Suppressor macrophage treated with lipopolysaccharide for 1 hour (primary cell): ENCODE measurements at places on chromosomes 2 and 18.

DNA sequence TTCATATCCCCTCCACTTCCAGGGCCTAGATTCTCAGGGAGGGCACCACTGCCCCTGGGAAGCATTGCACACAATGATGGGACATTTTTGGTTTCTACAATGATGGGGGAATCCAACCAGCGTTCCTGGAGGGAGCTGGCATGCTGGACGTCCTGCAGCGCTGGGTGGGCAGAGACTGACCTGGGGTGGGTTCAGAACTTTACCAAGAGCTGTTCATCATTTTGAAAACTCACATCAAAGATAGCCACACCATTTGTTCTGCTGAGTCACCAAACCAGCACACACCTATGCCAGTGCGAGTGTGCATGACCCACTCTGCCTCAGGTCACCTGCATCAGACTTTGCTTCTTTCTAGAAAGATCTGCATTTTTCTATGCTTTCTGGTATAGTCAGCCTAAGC, 14.1 kb upstream of the ARMC9 start:
- no peak for DNase-seq

- no peak for DNase-seq
These were observed 1.8 kb downstream of the TLK1 start for GRCh38 chr2:171158790-171159371.

- DNase-seq = no peak
These were observed 14.4 kb downstream of the MTHFD2 start for GRCh38 chr2:74212702-74213410.

DNA sequence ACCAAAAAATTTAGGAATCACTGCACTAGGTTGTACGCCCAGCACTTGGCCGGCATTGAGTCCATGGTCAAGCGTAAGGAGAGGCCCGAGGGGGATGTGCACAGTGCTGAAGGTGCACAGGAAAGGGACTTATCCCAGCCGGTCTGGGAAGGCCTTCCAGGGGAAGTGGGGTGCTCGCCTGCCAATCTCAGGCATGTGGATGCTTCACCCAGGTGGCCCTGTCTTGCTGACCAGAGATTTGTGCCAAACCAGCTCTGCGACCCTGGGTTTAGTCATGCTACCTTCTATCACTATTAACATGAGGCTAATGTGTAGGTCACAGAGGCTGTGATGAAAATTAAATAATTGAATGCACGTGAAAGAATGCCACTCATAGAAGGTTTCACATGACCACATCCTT, 1.7 kb upstream of the ITM2C start:
- DNase-seq = no peak

DNA sequence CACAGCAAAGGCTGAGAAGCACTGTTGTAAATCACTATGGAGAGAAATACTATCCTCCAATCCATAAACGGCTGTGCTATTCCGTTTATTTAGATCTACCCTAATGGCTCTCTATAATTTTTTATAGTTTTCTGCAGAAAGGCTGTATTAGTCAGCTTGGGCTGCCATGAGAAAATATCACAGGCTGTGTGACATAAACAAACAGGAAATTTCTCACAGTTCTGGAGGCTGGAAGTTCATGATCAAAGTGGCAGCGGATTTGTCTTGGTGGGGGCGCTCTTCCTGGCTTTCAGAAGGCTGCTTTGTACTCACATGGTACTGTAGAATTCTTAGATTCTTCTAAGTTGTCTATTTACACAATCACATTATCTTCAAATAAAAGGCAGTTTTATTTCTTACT, 44.1 kb downstream of the C1D start:
- DNase-seq = no peak

DNA sequence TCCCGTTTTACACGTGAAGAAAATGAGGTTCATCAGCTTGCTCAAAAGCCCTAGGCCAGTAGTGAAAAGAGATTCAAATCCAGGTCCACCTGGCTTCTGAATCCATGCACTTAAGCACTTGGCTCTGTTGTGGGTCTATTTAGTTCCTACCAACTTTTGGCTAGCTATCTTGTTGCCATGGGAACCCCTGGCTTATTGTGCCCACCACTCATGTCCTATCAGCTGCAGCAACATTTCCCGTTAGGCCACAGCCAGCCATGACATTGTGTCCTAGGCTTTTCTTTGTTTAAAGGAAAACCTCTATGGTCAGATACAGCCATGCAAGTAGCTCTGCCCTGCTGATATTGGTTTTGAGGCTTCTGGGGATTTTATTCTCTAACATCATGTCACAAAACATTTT, 49.8 kb downstream of the PLEK start:
- no peak for DNase-seq

GRCh38 chr2:233168445-233168844, 83.0 kb upstream of the ATG16L1 start:
- DNase-seq = no peak

- DNase-seq = no peak
These were observed 19.9 kb downstream of the THSD7B start for GRCh38 chr2:136785215-136785614.

DNA sequence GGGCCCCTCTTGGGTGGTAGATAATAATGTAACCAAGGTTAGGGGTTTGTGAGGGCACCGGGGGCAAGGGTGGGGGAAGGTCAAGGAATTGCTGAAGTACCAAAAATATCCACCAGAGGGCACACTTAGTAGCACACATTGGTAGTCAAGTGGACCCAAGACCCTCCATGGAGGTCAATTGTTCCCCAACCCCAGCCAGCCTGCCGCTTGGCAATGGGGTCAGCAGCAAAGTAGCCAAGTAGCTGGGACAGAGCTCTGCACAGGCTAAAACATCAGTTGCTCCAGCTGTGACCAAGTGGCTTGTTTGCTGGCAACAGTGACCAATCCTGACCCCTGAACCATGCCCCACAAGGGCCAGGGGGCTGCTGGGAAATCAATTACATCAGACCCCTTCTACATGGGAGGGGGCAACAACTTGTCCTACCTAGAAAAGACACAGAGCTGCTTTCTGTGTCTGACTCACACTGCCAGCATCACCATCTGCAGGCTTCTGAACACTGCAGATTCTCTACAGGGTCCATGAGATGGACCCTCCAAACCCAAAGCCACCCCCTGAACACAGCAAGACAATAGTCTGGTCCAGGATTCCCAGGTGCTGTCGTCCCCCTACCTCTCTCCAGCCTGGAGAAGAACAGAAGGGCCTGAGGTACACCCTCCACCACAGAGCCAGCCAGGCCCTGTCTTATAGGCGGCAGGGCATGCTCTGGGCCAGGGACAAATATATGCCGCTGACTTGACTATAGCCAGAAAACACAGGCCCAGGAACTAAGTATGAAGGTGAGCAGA, 76.0 kb downstream of the EMX1 start:
- peak; percentile 61 for DNase-seq

DNA sequence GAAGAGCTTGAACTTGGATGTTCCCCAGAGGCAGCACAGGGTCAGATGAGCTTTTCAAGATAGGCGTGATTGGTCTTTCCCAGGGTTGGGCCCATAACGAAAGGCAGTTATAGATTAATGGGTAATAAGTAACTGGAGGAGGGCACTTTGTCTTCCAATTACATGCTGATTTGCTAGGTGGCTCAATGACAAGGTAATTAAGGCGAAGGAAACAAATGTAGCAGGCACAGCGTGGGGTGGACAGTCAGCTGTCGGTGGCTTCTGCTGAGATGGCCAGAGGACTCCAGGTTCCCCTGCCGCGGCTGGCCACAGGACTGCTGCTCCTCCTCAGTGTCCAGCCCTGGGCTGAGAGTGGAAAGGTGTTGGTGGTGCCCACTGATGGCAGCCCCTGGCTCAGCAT, at the start of gene UGT1A4:
TSS of gene UGT1A4 (plus strand) at position 185 of the 400 bp plus-strand sequence. CDS start at position 270, 85 bp downstream.
- no peak for DNase-seq

- DNase-seq = peak; percentile 89
These were observed 795 bp downstream of the METTL21A start for GRCh38 chr2:207624185-207625013.

DNA sequence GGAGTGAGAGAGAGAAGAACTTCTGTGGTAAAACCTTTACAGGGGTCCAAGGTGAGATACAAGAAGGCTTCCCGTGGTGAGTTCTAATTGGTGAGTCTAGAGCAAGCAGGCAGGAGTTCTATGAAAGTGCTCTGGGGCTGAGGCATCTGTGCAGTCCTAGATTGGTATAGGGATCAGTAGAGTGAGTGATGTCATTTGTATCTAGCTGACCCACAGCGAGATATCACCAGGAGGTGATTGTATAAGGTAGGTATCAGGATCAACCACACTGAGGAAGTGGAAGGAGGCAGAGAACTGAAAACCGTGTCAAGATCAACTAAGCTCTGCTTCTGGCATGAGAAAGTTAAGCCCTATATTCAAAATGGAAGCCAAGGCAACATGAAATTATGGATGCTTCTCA, 1648.9 kb upstream of the TMEFF2 start:
- no peak for DNase-seq

DNA sequence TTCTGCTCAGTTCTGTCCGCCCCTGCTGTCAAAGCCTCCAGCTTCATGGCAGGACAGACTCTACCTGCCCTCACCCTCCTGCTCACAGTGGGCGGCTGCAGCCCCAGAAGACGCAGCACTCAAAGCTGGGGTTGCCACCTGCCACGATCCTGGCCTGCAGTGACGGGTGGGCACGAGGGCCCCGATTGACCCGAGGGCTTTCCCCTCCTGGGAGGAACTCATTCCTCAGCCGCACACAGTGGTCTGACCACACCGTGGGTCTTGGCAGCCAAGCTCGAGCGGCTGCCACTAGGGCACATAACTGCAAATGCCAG, 47.1 kb downstream of the HS6ST1 start:
- no peak for DNase-seq

- DNase-seq = no peak
These were observed 86.5 kb downstream of the CDCA7 start for GRCh38 chr2:173441222-173441621.

DNA sequence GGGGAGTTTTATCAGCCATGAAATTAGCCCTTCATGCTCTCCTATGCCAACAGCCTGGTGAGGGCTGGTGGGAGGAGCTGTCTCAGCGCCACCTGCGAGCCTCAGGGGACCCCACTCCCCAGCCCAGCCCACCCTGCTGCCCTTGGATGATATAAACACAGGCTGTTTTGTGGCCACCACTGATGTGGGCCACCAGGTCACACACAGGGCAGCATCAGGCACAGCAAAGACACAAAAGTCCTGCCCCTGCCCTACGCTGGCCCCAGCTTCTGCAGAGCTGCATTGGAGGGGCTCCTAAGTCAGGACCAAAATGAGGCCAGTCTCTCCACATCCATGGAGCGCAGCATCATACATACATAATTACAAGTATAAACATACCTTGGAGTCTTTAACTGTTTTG, 110.6 kb upstream of the TEX51 start:
- DNase-seq = no peak

GRCh38 chr2:22981785-22982184, 403.2 kb upstream of the KLHL29 start:
- DNase-seq = no peak

DNA sequence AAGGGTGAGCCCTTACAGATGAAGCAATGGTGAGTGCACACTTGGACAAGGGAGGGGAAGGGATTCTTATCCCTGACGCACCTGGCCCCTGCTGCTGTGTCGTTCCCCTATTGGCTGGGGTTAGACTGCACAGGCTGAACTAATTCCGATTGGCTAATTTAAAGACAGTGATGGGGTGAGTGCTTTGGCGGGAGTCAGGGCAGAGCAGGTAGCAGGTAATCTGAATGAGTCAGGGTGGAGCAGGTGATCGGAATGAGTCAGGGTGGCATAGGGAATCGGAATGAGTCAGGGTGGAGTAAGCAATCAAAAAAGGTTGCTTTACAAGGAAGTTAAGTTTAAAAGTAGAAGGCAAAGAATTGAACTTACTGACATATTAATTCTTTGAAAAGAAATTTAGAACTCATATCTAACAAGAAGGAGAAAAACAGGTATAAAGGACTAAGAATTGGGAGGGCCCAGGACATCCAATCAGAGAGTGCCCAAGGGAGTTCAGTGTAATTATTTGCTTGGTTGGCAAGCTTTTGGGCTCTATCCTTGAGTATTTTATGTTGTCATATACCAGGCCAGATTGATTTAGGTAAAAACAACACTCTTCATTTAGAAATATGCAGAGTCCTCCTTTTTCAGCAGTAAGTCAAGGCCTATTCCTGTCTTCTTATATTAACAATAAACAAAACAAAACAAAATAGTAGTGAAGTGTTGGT, 52.3 kb upstream of the RALBP1 start:
- no peak for DNase-seq

GRCh38 chr2:99451280-99451679, 38.5 kb downstream of the REV1 start:
- DNase-seq = no peak

DNA sequence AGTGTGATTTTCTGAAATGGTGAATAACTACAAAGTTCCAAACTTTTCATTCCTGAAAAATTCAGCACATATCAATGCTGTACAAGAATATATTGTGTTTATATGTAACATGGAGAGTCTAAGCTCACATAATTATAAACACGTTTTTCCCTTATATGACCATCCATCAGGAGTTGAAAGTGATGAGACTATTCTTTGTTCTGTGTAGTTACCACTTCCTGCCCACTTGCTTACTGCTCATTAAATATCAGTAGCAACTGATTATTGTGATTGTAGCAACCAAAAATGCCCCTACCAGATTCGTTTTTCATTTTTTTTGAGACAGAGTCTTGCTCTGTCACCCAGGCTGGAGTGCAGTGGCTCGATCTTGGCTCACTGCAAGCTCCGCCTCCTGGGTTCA, 30.8 kb downstream of the OTX1 start:
- DNase-seq = no peak

GRCh38 chr18:35729991-35730668, 148.6 kb downstream of the GALNT1 start:
- DNase-seq = no peak

GRCh38 chr2:28293416-28293815, 99.2 kb upstream of the FOSL2 start:
- no peak for DNase-seq

- no peak for DNase-seq
These were observed 655.5 kb downstream of the DCDC2C start for GRCh38 chr2:4358837-4359236.

- no peak for DNase-seq
These were observed 32.8 kb downstream of the MAIP1 start for GRCh38 chr2:199988151-199988550.

GRCh38 chr18:58313491-58314032, 269.5 kb downstream of the NEDD4L start:
- DNase-seq = no peak

- DNase-seq = no peak
These were observed 36.5 kb downstream of the EFR3B start for GRCh38 chr2:25078170-25079049.

DNA sequence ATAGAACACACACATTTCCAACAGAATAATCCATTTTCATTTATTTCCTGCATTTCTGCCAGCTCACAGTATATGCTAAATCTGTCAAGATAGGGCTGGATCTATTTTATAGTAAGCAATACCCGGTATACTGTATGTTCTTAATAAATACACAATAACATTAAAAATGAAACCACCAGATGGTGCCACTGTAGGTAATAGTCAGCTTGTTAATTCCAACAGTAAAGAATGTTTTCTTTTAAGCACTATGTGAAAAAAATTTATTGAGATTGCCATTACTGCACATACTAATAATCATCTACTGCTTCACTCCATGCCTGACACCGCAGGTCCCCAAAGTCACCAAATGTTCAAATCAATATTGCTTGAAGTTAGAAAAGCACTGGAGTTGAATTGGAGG, 131.5 kb upstream of the PGAP1 start:
- no peak for DNase-seq
